Left ventricle myocardium inferior (tissue), 1 donor: ENCODE measurements at places on chromosomes 11 and 22.

DNA sequence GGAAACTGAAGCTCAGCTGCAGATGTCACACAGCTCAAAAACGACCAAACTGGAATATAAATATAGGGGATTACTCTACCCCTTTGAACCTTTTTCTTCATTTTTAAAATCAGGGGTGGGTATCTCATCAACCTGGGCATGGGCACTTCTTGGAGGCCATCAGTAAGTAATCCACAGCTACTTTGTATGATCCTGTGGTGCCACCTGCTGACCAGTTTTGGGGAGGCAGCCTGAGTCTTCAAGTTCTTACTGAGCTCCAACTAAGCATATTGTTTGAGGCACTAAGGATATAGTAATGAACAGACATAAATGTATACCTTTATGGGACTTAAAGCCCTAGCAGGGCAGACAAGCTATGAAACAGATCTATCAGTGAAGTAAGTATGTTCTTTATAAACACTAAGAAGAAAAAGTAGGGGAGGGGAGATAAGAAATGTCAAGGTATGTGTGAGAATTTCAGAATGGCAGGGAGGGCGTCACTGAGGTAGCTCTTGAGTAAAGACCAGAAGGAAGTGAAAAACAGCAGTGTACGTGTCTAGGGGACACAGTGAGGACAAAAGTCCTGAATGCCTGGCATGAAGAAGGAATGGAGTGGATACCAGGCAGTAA is 18.4 kb downstream of the TUB start:
- peak; percentile 75 for DNase-seq

DNA sequence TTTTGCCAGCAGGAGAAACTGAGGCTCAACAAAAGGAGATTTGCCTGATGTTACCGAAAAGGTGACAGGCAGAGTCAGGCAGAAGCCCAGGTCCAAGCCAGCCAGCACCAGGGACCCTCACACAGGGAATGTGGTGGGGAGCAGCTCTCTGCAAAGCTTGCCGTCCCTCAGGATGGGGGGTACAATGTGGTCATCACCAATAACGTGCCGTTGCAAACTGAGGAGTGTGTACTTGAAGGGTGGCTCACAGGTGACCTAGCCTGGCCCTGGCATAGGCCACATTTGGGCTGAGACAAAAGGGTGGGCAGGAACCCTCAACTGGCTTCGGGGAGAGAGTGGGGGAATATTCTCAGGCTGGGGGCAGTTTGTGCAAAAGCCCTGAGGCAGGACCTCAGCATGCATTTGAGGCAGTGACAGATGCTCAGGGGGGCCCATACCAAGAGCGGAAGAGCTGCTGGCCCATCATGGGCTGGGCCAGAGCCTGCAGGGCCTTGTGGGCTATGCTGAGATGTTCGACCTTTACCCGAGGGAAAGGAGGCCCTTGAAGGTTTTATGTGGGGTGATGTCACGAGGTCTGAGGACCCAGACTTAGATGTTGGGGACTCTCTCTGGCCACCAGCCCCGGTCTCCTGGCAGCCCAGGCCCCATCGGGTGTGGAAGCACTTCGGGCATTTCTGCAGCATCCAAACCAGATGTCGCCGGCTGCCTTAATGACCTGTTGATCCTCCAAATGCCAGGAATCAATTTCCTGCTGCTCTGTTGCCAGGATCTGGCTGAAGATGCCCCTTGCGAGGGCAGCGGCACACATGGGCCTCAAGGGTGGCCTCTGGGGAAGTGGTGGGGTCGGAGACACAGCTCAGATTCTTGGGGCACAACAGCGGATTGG is 57.4 kb upstream of the SHISAL1 start:
- DNase-seq = peak; percentile 9

GRCh38 chr11:120044011-120044675 is 93.8 kb downstream of the TRIM29 start:
- DNase-seq = no peak

DNA sequence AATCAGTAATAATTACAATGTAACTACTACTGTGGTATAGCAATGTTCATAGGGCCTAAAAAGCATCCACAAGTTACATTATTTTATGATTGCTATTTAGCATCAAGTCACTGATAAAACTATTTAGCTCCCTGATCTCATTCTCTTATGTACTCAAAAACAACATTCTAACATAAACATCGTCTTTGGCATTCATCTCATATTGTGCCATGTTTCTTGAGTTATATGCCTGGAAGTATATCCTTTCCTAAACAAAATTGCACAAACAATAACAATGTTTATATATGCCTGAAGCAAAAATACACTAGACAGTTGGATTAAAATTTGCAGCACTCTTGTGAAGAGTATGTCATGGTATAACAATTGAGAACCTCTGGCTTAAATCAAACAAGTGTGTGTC is 34.1 kb downstream of the HORMAD2 start:
- no peak for DNase-seq

DNA sequence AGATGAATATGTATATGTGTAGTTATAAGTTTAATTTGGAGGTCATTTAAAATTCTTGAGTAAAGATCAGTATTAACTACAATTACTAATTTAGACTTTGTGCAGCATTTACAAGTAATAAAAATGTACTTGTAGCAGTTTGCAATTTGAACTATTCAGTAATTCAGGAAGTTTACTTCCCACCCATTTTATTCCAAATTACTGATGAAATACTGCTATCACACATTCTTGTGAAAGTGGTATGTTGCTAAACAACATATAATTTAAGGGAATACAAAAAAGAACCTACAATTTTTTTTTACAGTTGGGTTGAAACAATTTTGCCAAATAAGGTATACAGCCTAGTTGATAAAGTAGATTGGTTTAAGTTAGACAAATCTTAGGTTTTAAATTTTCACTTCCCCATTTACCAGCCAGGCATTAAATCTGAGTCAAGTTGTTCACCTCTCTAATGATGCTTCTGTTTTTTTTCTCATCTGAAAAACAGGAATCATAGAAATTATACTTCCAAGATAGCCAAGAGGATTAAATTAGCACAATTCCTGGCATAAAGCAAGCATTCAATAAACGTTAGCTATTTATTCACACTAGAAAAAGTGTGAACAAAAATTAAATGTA is 45.3 kb downstream of the ZBTB44 start:
- no peak for DNase-seq

- DNase-seq = no peak
Observed at GRCh38 chr11:70140711-70141485, 62.2 kb upstream of the FADD start.

GRCh38 chr11:111101881-111102280 is 143.6 kb upstream of the POU2AF2 start:
- DNase-seq = no peak

DNA sequence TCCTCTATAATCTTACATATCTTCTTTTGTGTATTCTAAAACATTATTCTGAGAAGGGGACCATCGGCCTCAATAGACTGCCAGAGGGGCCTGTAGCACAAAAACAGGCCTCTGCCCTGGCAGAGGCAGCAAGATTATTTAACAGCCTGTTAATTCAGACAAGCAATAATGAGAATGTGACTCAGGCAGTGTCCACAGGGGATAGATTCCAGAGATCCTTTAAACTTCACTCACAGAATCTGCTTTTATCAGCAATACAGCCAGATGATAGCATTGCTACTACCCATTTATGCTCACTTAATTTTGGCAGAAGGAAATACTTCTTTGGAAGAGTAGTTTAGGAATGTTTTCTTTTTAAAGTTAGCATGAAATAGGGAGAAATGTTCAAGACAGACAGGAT is 44.9 kb downstream of the AAMDC start:
- no peak for DNase-seq

GRCh38 chr11:7605186-7605943 is 67.9 kb downstream of the CYB5R2 start:
- DNase-seq = no peak

GRCh38 chr11:96329419-96329818 is 13.6 kb downstream of the MAML2 start:
- DNase-seq = no peak

- DNase-seq = peak; percentile 6
Observed at GRCh38 chr11:2804189-2804588, 81.4 kb downstream of the CDKN1C start.
